ENCODE measurements at places on chromosomes 3 and 15. TPM values are rescaled to one million over a fixed set of nuclear protein-coding genes. Genes with fewer than 3 reads are reported as not detected.

GRCh38 chr15:85289677-85290365 is 90.6 kb upstream of the AKAP13 start:
- no peak overlapping the region for H3K4me3 ChIP-seq
- H3K27ac ChIP-seq, result no peak overlapping the region
- DNase-seq, result no peak

SCAANT1 gene
- total RNA-seq, result 1.7 TPM

DNA sequence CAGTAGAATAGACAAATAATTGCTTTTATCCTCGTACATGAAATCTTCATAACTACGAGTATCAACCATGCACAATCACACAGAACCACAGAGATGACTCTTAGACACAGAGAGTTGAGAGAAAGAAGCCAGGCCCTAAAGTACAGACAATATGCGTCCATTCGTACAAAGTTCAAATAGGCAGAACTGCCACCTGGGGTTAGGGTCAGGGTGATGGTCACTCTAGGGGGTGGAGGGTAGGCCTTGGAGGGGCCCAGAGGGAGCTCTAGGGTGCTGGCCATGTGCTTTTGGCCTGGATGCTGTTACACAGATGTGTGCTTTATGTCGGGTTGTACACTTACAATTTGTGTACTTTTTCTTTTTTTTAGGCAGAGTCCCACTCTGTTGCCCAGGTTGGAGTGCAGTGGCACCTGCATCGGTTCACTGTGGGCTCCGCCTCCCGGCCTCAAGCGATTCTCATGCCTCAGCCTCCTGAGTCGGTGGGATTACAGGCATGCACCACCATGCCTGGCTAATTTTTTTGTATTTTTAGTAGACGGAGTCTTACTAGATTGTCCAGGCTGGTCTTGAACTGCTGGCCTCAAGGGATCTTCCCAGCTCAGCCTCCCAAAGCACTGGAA is 65.9 kb upstream of the KLF13 start:
- no peaks in the 10 kb centered on the region for H3K27me3 ChIP-seq
- no peaks in the 10 kb centered on the region for H3K36me3 ChIP-seq
- H3K4me3 ChIP-seq, result no peak overlapping the region
- DNase-seq, result no peak
- H3K4me1 ChIP-seq, result peaks cover 68% of the 10 kb centered on the region

CHRNA5 gene
- total RNA-seq, result 14.3 TPM

C3orf22 gene
- not detected for total RNA-seq

- no peaks in the 10 kb centered on the region for H3K4me1 ChIP-seq
- no peak overlapping the region for H3K4me3 ChIP-seq
- H3K27ac ChIP-seq, result no peak overlapping the region
- H3K27me3 ChIP-seq, result no peaks in the 10 kb centered on the region
- no peak for DNase-seq
- no peaks in the 10 kb centered on the region for H3K36me3 ChIP-seq
Observed at GRCh38 chr3:61155701-61156292, 95.5 kb downstream of the FHIT start.

All from GM12878 (cell line).